Stimulated activated CD4-positive, alpha-beta T cell treated with anti-CD3 and anti-CD28 coated beads, Interleukin-12 subunit alpha, Interleukin-12 subunit beta, amount 100 ng/mL, for 24 hours (primary cell): ENCODE measurements at places on chromosomes 11 and 22.

- DNase-seq = no peak
Observed at GRCh38 chr11:62546244-62546928, at the start of gene AHNAK. Gene AHNAK, minus strand, starts transcription at chr11:62546806. Its CDS starts 10,708 bp downstream, at chr11:62536098.

- no peak for DNase-seq
Observed at GRCh38 chr11:73870261-73870660, 6.4 kb downstream of the COA4 start.

- DNase-seq = no peak
Observed at GRCh38 chr22:24305260-24305692, 34.6 kb downstream of the SPECC1L start.

GRCh38 chr11:62340269-62340901 is 3.1 kb downstream of the ASRGL1 start:
- DNase-seq = no peak

- DNase-seq = no peak
Observed at GRCh38 chr22:42716649-42717127, 4.0 kb downstream of the A4GALT start.

DNA sequence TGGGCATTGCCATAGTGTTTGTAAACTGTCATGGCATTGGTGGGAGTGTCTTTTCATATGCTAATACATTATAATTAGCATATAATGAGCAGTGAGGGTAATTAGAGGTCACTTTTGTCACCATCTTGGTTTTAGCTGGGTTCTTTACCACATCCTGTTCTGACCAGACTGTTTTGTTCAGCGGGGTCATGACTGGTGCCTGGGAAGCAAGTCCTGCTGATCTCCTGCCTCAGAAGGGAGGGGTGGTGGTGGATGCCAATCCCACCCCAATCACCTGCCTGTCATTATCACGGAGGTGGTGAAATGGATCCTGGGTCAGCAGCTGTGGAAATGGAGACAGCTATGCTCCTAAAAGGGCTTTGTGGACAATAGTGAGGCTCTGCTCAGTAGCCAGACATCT is 31.2 kb downstream of the IL18 start:
- DNase-seq = no peak

GRCh38 chr11:45333001-45333971 is 47.1 kb upstream of the SYT13 start:
- no peak for DNase-seq

- DNase-seq = peak; percentile 83
Observed at GRCh38 chr22:20020533-20021195, at the start of gene TANGO2. Gene TANGO2, plus strand, starts transcription at chr22:20021110. Its CDS starts 15,689 bp downstream, at chr22:20036799.

DNA sequence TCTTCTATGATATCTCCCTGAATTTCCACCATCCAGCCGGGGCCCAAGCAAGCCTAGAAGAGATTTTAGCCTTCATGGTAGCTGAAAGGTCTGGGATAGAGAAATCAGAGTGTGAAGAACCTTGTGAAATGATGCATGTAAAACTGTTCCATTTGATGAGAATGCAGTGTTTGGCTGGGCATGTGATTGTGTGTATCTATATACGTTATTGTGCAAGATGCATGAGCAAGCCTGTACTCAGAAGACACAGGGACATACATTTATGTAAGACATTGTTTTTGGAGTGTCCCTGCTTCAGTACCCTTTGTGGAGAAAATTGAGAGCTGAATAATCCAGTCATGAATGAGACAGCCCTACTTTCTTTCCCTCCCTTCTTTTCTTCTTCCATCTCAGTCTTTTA is 15.2 kb upstream of the OR52K2 start:
- DNase-seq = no peak

GRCh38 chr11:914747-915501 is 4.3 kb upstream of the CHID1 start:
- DNase-seq = no peak

GRCh38 chr22:17262976-17263375 is 43.7 kb upstream of the ADA2 start:
- DNase-seq = no peak

GRCh38 chr22:49179175-49179574 is 648.5 kb downstream of the BRD1 start:
- DNase-seq = no peak

GRCh38 chr22:47176026-47176389 is 413.6 kb downstream of the TBC1D22A start:
- DNase-seq = no peak

DNA sequence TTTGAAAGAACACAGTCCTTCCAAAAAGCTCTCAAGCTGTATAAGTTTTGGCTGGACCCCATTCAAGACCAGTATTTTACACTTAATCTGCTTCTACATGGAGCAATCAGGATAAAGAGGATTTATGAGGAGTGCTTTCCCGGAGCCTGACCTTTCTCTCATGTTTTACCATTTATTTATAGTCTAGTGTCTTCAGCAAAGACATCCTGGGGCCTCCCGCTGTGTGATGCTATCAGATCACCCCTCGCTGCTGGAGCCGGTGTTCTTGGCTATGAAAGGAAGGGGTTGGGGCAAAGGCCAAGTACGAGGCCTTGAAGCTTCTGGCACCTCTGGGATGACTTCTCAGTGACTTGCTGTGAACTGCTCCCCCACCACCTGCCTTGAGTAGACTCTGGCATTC is 189.6 kb downstream of the ADAMTS15 start:
- DNase-seq = no peak
